Omental fat pad (tissue), 4 donors: ENCODE measurements at places on chromosomes 1 and 21. TPM values are rescaled to one million over a fixed set of nuclear protein-coding genes. Genes with fewer than 3 reads are reported as not detected.

BARHL2 gene
- total RNA-seq = not detected

DNA sequence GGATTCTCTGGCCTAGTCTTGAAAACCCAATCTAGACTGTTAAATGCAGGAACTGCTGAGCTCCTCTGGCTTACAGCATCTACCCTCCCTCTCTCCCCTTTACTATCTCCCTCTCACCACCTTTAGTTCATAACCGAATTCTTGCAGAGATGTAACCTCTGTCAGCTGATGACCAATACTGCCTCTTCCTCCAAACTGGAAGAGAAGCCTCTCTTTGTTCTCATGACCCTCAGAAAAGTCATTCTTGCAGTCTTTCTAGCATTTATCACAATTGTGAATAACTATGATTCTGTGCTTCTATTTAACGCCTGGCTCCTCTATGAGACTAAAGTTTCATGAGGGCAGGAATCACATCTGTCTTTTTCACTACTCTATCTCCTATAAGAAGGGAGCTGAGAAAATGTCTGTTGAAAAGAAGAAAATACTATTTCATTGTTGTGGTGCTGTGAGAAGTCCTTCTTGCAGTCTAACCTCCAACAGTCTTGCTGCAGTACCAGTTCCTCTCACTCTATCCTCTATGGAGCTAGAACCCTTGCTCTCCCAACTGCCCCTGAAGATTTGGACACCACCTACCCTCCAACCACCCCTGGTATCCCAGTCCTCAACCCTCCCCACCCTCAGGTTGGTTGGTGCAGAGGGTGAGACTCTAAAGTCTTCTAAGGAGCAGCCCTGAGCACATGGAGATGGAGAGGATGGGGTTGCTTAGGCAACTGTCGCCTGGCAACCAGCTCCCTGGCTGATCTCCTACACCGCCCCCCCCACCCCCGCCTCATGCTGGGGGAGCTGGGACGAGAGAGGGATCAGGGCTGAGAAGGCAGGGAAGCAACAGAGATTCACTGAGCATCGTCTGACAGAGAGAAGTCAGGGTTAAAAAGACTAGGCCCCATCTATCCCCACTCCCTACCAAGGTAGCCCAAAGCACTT is 13.9 kb downstream of the MEF2D start:
- DNase-seq = no peak

DNA sequence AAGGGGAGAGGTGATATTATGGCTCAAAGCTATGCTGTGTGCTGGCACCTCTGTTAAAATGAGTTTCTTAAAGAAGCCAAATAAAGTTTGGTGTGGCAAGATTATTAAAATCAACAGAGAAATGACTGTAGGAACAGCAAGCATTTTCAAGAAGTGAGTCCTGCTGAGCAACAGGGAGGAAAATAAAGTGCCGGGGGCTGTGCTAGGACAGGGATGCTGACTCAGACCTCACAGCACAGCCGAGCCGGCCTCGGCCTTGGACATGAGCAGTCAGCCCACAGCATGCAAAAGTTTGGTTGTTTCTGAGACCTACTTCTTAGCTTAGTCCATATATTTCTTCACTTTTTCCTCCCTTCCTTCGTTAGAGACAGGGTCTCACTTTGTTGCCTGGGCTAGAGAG is 19.2 kb downstream of the CNIH3 start:
- DNase-seq = no peak

- no peak for DNase-seq
Observed at GRCh38 chr1:181816608-181817007, 244.9 kb downstream of the ZNF648 start.

DNA sequence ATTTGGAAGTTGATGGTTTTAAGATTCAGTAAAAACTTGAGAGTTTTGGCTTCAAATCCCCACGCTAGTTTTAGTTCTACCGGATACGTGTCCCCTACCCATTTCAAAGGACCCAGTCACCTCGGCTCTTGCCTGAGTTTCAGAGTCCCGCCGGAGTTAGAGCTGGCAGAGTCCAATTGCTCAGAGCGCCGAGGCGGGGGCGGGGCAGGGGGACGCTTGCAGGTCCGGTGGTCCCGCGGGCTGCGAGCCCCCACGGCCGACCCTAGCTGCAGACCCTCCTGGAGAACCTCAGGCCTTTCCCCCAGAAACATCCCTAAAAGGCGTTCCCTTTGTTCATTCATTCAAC is 765 bp upstream of the VPS45 start:
- no peak for DNase-seq

GRCh38 chr1:179968284-179968993 is 13.8 kb downstream of the CEP350 start:
- no peak for DNase-seq

DNA sequence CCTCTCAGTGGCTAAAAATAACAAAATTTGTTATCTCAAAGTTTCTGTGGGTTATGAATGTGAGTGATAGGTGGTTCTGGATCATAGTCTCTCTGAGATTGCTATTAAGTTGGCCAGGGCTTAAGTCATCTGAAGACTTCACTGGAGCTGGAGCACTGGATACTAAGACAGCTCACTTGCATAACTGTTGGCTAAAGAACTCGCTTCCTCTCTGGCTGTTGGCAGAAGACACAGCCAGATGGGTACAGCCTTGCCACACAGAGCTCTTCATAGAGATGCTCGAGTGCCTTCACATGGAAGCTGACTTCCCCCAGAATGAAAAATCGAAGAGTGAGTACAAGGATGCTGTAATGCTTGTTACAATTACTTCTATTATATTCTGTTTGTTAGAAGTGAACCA is 333.8 kb downstream of the ZP4 start:
- no peak for DNase-seq

GRCh38 chr1:37892151-37893047 is 33.0 kb upstream of the MTF1 start:
- no peak for DNase-seq
